ENCODE measurements at places on chromosomes 2 and 18. TPM values are rescaled to one million over a fixed set of nuclear protein-coding genes. Genes with fewer than 3 reads are reported as not detected.

Gene L3MBTL4
- 0.32 TPM for total RNA-seq

GRCh38 chr2:121640380-121641316 is 8.6 kb downstream of the CLASP1 start:
- DNase-seq, result no peak

GRCh38 chr2:223590964-223591363 is 11.2 kb downstream of the SCG2 start:
- DNase-seq, result no peak

DNA sequence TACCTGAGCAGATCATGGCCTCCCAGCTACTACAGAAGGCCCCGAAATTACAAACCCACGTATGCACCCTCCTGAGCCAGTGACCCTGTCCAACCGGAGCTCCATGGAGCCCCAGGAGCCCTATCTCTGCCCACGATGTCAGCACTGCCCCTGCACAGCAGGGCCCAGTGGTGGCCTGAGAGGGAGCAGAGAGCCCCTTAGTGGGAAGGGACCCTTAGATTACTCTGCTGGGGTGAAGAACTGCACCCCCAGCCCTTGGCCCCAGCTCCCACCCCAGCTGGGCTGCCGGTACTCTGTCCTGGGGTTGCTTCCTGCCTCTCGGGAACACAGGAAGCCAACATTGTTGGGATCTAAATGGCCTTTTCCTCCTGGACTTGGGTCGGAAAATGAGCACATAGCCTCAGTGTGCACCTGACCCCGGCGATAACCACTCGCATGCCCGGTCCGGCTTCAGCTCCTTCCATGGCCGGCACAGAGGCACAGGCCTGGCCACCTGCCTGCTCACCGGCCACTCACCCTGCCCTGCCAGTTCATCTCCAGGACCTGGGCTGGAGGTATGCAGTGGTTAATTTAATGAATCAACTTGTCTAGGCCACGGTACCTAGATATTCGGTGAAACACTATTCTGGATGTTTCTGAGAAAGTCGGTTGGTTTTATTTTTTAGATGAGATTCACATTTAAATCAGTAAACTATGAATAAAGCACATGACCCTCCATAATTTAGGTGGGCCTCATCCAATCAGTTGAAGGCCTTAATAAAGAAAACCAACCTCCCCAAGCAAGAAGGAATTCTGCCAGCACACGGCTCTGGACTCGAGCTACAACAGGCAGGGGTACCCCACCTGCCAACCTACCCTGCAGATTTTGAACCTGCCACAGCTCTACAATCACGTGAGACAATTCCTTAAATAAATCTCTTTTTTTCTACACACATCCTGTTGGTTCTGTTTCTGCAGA is 19.2 kb downstream of the TNS1 start:
- peak; percentile 9 for DNase-seq

Data from glutamatergic neuron (in vitro differentiated cells).